ENCODE measurements at places on chromosomes 2 and 18. TPM values are rescaled to one million over a fixed set of nuclear protein-coding genes. Genes with fewer than 3 reads are reported as not detected.

Gene STEAP3
- polyA plus RNA-seq, result 0.50 TPM

Gene AGXT
- 1.5 TPM for polyA plus RNA-seq

Gene RNF103
- polyA plus RNA-seq, result 9.1 TPM

Gene RPRD1A
- 15.8 TPM for polyA plus RNA-seq

Gene SPP2
- not detected for polyA plus RNA-seq

Gene PTPN4
- 5.6 TPM for polyA plus RNA-seq

Gene ATP6V1C2
- polyA plus RNA-seq, result 0.54 TPM

Gene STPG4
- 0.19 TPM for polyA plus RNA-seq

Gene ALPG
- not detected for polyA plus RNA-seq

Gene CYTIP
- 29.3 TPM for polyA plus RNA-seq

Gene SCN9A
- polyA plus RNA-seq, result 2.1 TPM

Data from spleen (tissue), 13 donors.